ENCODE measurements at places on chromosomes 7 and 10.

DNA sequence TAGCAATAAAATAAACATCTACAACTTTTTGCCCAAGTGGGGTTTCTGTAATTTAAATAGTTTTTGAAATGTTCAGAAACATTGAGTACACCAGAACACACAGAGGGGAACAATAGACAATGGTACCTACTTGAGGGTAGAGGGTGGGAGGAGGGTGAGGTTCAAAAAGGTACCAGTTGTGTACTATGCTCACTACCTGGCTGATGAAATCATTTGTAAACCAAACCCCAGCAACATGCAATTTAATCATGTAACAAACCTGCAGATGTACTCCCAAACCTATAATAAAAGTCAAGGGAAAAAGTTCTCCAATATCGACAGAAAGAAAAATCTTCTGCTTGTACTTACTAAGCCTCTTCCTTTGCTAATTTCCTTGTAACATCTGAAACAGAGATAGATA lies 4.2 kb upstream of the TES start:
- DNase-seq, result no peak

GRCh38 chr10:69512901-69513300 lies 60.3 kb downstream of the NEUROG3 start:
- DNase-seq, result no peak

DNA sequence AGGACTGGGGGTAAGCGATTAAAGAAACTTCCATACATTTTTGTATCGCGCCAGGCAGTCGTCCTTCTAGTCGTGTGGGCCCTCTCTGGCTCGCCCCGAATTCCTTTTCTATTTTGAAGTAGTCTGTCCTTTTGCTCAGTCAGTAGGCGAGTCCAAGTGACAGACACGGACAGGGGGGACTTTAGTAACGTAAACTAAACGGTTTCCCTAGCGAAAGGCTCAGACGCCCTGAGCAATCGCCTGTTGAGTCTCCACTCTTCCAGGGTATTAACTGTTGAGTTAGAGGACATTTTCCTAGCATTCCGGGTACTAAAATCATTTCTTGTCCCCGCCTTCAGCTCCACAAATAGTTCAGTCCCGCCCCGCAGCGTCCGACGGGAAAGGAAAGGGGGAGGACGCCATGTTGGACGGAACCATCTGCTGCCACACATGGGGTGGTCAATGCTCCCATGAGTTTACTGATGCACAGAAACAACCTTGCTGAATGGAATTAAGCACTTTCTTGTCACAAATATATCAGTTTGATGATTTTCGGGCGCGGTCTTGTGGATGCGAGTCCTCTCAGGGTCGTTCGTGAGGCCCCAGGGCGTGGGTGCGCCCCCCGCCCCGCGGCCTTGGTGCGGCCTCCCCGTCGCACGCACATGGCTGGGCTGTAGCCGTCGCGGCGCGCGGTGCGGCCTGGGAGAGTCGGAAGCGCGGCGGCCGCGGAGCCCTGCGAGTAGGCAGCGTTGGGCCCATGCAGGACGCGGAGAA lies at the start of gene EIF3B:
Gene EIF3B, plus strand, starts transcription at position 642 of the 753 bp plus-strand sequence. Its CDS starts 95 bp downstream, at position 737.
- peak; percentile 93 for DNase-seq

- no peak for DNase-seq
Measured at GRCh38 chr7:16026253-16027020, 340.0 kb upstream of the MEOX2 start.

GRCh38 chr7:50377356-50377755 lies 72.8 kb downstream of the FIGNL1 start:
- no peak for DNase-seq

DNA sequence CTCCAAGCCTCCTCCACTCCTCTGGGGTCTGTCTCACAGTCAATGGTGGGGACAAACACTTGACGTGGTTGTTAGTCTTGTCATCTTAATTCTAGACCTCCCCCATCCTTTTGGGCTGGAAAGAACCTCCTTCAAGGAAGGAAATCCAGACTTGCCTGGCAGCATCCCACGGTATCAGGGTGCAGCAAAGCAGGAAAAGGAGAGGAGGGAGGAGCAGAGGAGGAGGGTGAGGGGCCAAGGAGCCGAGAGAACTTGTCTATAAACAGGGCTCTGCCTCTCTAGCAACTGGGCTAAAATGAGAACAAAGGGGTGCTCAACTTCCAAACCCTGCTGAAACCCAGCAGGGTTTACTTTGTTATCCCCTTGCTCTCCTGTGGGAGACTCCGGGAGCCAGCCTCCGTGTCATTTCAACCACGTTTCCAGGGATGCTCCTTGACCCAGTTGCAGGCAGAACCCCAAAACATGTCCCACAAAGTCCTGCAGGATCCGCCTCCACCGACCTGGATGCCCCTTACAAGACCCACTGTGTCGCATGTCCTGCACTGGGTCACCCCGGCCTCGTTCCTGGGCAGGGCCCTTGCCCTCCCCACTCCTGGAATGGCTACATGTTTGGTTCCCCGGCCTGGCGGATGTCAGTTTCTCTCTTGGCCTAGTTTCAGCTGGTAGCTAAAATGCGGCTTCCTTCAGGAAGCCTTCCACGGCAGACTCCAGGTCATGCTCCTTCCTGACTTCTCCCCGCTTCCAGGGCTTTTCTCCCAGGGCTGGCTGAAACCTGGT lies 69.7 kb upstream of the MGMT start:
- DNase-seq, result no peak

DNA sequence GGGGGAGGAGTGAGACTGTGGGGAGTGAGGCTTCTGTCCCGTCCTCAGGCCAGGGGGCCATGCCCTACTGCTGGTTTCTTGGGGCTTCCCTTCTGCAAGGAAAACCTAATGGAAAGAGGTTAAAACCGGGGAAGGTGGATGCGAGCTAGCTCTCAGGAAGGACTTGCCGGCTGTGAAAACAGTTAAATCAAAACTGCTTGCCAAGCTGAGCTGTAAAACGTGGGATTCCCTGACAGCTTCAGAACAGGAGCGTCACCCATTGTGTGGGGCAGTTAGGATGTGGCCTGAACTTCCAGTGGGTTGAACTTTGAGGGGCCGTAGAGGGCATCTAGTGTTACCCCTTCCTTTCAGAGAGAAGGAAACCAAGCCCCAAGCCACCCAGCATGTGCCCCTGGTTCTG lies 13.1 kb downstream of the TSPAN15 start:
- no peak for DNase-seq

DNA sequence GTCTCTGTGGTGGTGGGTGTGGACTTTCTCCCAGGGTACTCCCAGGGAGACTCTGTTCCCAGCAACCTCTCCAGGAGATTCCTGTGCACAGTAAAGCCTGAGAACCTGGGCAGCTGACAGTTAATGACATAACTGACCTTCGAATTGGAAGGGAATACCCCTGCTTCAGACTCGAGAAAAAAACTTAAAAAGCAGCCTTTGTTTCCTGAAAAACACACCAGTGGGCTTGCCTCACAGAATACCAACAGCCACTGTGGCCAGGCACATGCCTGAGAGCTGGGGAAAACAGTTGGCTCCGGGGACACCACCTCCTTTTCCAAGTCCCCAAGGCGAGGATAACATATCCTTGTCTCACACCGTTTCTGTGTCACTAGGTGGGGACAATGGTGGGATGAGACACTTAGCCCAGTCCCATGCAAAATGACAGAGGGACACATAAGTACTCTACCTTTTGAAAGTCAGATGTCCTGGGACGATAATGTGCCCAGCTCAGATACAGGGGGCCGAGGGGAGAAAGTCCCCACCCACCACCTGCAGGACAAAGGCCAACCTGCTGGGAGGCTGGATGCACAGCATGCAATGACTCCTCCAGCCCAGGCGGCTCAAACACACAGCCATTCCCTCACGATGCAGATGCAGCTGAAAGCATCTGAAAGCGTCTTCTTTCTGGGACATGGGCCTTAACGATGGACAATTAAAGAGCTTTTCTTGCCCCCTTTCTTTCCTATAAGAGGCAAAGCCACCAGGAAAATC lies 65.6 kb downstream of the HIPK2 start:
- no peak for DNase-seq

DNA sequence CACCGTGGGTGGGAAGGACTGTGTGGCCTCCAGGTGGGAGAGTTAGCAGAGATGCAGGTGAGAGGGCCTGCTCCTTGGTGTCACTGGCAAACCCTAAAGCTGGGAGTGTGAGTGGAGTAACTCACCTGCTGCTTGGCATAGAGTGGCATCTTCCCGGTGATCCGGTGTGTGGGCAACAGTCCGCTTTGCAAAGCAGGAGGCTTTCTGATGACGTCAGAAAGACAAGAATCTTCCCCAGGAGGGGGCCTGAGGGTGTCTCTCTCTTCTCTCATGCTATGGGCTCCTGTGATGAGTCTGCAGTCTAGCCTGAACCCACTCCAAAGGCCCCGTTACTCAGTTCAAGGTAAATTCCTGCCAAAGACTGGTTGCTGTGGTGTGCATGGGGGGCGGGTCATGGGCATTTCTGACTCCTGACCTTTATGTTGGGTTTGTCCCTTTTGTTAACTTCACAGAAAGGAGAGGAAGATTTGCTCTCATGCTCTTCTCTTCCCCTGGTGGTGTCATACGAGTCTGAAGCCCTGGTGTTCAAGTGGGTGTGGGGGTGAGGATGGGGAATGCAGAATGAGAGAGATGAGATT lies 187.9 kb downstream of the GATA3 start:
- no peak for DNase-seq

DNA sequence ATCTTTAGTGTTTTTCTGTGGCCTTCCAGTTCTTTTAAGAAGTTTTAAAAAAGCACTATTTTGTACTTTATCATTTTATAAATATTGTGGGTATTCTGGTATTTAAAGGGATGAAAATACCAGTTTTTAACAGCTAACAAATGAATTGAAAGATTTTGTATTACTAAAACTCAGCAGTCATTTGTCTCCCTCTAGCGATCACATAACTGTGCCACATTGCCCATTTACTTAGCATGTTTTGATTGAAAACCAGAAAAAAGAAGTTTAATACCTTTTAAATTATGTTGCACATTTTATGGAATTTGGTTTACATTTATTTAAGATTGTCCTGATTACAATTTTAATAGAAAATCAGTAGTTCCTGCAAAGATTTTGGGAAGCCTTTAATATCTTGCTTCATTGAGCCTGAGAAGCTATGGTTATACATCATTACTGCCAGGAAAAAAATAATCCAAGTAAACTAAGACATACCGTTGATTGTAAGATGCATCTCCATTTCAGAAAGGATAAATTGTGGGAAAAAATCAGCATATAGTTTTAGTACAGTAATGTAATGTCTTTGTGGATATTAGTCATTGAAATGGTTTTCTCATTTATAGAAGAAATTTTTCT lies 34.9 kb downstream of the TAX1BP1 start:
- DNase-seq, result peak; percentile 30

GRCh38 chr7:11540271-11540761 lies 291.7 kb downstream of the THSD7A start:
- no peak for DNase-seq

GRCh38 chr7:106402898-106403297 lies 118.1 kb upstream of the NAMPT start:
- no peak for DNase-seq

DNA sequence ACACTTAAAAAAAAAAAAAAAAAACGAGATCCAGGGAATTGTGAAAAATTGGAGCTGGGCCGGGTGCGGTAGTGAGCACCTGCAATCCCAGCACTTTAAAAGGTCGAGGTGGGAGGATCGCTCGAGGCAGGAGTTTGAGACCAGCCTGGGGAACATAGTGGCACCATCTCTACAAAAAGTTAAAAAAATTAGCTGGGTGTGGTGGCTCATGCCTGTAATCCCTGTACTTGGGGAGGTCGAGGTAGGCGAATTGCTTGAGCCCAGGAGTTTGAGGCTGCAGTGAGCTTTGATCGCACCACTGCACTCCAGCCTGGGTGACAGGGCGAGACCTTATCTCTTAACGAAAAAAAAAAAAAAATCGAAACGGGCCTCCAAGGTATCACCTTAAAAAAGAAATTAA lies 2.0 kb downstream of the CLDN4 start:
- DNase-seq, result no peak

DNA sequence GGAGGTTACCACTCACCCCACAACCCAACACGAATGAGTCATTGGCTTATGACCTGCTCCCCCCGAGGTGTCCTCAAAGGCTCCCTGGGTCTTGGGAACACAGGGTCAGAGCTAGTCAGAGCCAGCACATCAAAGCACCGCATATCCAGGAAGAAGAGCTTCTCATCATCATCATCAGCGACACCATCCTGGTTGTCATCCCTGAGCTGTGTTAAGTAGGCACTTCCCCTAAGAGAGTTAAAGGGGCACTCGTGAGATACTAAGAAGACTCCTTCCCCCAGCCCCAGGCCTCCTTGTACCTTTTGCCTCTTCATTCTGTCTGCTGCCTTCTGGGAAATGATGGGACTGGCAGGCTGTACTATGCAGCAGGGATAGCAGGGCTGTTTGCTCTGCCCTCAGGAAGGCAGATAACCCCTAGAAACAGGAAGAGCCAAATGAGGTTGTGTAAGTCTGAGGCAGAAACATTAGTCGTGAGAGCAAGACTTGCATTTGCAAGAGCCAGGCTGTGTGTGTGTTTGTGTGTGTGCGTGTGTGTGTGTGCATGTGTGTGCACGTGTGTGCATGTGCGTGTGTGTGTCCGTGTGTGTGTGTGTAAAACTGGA lies 11.1 kb upstream of the CPA1 start:
- DNase-seq, result peak; percentile 65

GRCh38 chr7:8154272-8154671 lies 107.7 kb downstream of the ICA1 start:
- DNase-seq, result no peak

DNA sequence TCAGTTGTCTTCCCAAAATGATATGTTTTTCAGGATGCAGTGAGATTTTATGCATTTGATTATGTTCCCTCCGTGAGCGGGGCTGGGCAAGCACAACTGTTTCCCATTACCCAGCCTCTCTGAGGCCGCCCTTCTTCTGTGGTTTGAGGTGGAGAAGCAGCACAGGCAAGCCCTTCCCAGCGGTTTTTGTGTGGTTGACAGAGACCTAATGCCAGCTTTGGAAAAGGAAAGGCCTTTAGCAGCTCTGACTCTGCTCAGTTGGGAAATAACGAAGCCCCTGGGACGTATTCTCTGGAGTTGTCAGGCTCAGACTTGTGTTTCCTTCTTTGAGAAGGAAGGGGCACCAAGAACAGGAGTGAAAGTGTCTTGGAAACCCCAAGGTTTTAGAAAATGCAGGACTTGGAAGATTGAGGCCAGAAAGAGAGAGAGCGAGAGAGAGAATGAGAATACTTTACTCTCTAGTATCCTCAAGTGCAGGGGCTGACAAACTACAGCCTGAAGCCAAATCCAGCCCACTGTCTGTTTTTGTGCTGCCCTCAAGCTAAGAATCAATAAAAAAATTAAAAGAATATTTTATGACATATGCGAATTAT lies 20.6 kb upstream of the PDCD4 start:
- DNase-seq, result no peak

DNA sequence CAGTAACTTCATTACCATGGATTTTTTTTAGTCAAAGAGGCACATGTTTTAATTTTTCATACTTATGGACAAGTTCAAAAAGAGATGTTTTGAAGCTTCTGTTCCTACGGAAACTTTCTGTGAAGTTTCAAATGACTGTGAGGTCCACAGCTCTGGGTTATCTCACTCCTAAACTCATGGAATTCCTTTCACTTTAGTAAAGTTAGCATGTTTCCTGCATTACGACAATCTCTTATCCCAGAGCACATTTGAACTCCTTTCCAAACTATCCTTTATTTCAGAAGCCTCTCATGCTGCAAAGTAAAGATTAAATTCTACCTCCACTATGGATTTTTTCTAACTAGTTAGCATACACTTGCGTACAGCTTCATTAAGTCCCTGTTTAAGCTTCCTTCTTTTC lies 15.3 kb upstream of the ADD3 start:
- DNase-seq, result no peak

GRCh38 chr10:14751921-14752320 lies 22.8 kb downstream of the FAM107B start:
- DNase-seq, result peak; percentile 57
